ENCODE measurements at places on chromosomes 11 and 22.

DNA sequence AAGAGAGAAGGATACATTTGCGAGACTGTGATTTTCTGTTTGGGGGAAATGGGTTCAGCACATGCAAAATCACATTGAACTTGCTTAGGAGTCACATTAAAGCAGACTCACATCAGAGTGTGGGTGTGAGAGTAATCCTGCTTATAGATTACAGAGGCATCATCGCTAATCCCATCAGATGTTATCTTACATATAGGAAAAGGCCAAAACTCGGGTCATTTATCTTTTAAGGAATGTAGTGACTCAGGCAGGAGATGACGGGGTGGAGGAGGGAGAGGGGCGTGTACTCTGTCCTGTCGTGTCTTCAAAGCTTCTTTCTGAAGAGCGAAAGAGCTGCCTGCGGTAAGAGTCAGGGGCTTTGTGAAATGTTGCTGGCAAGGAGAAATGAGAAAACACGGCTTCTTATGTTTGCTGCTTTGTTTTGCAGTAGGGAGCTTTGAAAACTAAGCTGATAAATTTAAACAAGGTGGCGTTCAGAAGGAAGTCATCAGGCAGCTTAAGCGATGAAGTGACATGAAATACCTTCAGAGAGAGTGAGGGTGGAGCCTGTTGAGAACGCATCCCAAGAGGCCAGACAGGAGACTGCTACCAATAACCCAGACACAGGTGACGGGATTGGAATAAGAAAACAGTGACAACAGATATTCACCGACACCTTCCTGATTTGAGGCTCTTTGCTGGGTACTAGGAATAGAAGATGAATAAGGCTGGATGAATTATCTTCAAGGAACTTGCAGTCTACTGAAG, 2.2 kb upstream of the C11orf16 start:
- DNase-seq, result peak; percentile 77

- DNase-seq, result no peak
Measured at GRCh38 chr11:32594272-32594671, 10.6 kb downstream of the EIF3M start.

GRCh38 chr11:27201454-27202302, 161.1 kb downstream of the BBOX1 start:
- DNase-seq, result peak; percentile 22

DNA sequence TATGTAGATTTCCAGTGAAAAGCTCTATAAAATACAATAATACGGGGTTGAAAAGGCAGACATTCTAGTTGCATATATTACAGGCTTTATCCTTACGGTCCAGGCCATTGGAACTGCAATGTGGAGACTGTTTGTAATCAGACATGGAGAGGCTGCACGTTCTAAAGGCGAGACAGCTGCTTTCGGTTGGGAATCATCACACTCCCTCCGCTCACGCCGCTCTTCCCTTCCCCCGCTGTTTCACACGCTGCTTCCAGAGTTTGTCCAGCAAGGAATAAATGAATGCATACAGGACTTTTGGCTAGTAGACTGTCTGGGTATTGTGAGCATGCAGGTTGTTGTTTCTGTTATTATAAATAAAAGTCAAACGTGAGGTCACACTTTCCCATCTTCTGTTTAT, 13.5 kb upstream of the EFCAB6 start:
- DNase-seq, result no peak

DNA sequence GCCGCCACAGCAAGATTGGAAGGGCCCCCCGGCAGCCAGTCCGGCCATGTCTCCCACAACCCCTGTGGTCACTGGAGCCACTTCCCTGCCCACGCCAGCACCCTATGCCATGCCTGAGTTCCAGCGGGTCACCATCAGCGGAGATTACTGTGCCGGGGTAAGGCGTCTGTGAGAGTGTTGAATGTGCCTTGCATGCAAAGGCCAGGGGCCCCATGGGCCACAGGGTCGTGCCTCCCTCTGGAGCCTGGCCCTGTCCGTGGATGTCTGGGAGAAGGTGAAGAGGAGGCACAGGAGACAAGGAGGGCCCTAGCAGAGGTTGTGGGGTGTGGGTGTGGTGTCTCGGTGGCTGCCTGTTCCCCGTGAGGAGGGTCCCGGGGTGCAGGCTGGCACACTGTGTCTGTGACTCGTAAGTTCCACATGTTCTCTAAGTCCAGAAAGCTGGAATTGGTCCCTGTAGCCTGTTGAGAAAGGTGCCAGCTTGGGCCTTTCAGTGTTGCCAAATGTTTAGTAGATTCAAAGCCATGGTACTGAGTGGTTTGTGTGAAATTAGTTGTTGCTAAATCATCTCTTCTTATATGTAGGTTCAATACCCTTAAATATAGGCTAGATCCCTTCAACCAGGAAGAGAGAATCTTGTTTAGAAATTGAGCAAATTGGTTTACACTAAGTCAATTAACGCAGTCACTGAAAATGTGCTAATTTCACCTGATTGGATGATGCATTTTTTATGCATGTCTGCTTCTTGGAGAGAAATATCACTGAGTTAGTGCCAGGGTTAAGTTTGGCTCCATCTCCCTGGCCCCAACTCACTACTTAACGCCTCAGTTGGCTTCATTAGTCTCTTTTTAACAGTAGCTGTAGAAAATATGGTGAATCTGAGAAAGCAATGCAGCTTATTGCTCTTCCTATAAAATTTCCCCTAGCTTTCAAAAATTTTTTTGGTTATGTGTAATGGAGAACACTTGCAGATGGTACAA, 23.8 kb downstream of the AMPD3 start:
- no peak for DNase-seq

DNA sequence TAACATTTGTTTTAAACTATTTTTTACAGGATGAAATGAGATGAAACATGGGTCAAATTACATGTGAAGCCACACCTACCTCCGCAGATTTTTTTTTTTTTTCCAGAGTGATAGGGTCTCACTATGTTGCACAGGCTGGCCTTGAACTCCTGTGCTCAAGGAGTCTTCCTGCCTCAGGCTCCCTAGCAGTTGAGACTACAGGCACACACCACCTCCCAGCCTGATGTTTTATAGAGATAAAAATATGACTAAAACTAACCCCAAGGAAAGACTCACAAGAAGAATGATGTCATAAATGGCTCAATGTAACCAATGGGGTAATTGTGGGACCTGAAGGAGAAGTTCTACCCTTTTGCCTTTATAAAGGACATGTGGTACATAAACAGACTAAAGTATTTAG, 52.3 kb upstream of the SOX6 start:
- no peak for DNase-seq

DNA sequence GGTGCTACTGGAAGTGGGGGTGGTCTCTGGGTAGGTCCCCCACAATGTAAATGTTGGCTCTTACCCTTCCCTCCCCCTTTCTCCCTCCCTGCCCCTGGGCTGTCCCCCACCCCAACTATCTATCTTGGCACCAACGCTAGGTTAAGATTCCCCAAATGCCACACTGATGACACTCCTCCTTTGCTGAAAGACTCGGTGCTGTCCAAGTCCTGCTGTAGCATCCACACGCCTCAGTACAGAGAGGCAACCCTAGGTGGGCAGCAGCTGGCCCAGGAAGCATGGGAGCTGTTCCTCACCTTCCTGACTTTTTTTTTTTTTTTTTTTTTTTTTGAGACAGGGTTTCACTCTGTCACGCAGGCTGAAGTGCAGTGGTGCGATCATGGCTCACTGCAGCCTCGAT, 3.4 kb upstream of the KCTD17 start:
- DNase-seq, result peak; percentile 60

GRCh38 chr11:116432301-116432700, 340.5 kb downstream of the BUD13 start:
- DNase-seq, result no peak

GRCh38 chr11:116808262-116809175, 14.6 kb downstream of the APOA4 start:
- DNase-seq, result no peak

Data from hepatic stellate cell (primary cell).